Subcutaneous adipose tissue (tissue), 4 donors: ENCODE measurements at places on chromosomes 4 and X. TPM values are rescaled to one million over a fixed set of nuclear protein-coding genes. Genes with fewer than 3 reads are reported as not detected.

TMPRSS11E gene
- not detected for total RNA-seq

SGMS2 gene
- 82.8 TPM for total RNA-seq

GLRA3 gene
- 0.17 TPM for total RNA-seq

TEX13C gene
- not detected for total RNA-seq

ZNF630 gene
- total RNA-seq: 0.65 TPM

SYP gene
- 0.88 TPM for total RNA-seq

TMEM255A gene
- 2.9 TPM for total RNA-seq

DMRTC1 gene
- total RNA-seq: not detected

STARD8 gene
- 15.6 TPM for total RNA-seq

KLHL13 gene
- total RNA-seq: 1.9 TPM

ODAPH gene
- not detected for total RNA-seq

ASB9 gene
- 15.4 TPM for total RNA-seq

EVC gene
- 15.1 TPM for total RNA-seq

CHST7 gene
- 15.7 TPM for total RNA-seq
